Fibroblast of mammary gland (primary cell): ENCODE measurements at places on chromosomes 6 and 20.

GRCh38 chr6:151098166-151098565 is 141.6 kb upstream of the AKAP12 start:
- DNase-seq: no peak

DNA sequence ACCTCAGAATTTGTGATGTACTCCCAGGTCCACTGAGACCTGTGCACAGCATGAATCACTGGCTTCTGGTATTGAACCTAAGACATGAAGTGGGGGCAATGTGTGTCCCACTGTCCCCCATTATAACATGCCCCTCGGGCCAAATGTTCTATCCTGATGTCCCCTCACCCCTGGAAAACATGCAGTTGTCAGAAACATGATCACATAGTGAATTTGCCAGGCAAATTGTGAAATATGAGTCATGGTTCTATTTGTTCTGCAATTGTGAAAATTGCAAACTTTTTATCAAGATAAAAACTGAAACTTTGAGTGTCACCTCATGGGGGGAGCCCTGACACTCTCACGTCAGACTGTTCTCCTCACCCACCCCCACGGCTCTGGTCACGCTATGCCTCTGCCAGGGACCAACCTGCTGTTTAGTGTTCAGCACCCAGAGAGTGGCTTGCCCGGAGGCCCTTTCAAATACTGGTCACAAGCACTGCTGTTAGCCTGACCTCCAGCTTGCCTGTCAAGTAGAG is 305.3 kb downstream of the CLIC5 start:
- DNase-seq: peak; percentile 72

DNA sequence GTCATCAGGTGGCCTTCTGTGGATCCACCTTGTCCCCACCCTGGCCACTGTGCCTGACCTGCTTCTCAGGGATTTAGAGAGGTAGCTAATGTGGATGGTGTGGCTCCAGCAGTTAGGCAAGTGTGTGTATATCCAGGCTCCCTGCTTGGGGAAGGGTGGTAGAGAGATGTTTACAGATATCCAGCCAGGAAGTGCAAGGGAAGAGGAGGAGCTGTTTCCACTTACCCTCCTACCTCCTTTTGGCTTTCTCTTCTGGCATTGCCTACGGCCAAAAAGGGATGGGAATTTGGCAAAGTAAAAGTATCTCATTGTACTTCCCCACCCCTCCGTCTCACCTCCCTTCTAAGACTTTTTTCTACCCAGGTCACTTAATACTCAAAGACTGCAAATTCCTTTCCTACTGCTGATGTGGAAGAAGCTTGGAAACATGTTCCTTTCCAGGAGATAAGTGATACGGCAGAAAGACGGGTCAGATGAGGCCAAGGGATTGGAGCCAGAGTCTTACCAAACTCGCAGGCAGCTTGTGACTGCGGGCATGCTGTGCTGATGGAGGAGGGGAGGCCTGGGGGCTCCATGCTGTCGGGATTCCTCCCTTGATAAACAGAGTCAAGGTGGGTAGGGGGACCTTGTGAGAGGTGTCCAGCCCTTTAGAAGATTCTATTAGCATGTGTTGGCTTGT is 253.4 kb downstream of the PRL start:
- peak; percentile 60 for DNase-seq

DNA sequence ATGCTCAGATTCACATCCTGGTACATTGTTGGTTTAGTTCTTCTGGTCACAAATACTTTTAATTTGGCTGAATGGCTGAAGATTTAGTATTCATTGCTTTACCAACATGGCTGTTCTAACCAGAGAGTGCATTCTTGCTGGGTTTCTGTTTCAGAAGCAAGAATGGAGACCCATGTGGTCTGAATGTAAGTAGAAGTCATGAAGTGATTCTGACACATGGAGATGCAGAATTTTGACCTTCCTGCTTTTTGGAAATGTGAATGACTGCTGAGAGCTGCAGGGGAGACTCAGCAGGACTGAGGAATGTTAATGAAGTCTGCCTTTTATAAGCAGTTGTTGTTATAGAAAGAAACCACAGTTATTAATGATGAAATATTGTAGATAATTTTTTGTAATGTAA is 576.1 kb upstream of the MARCKS start:
- DNase-seq: no peak

DNA sequence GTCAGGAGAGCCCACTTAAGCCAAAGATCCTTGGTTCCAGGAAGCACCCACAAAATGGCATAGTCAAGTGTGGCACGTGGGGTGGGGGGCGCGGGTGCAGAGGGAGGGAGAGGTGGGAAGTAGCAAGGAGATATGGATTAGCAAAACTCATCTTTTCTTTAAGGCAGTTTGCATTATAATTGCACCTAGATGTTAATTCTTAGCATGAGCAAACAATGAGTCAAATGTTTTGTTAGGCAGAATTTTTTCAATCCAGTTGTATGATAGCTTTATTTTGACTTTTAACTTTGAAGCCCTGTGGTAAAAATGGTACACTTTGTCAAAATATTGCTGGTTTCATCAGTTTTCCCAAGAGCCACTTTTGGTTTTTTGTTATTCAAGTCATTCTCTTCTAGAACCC is 15.0 kb downstream of the SCAND1 start:
- DNase-seq: no peak
